ENCODE measurements at places on chromosomes 1 and 21. TPM values are rescaled to one million over a fixed set of nuclear protein-coding genes. Genes with fewer than 3 reads are reported as not detected.

- peak within 1 kb of the TSS; percentile 83 for H3K27ac ChIP-seq
- peak within 1 kb of the TSS; percentile 56 for H3K4me3 ChIP-seq
- H3K4me1 ChIP-seq, result no peaks in the 10 kb centered on the region
- no peaks in the 10 kb centered on the region for H3K36me3 ChIP-seq
These were observed at the start of gene GBP3 for GRCh38 chr1:89022167-89022959. Gene GBP3 (minus strand): TSS chr1:89022866. CDS start chr1:89020721, 2,145 bp downstream.

- H3K4me1 ChIP-seq, result peaks cover 45% of the 10 kb centered on the region
- H3K36me3 ChIP-seq, result no peaks in the 10 kb centered on the region
- peak overlapping the region; percentile 98 for H3K4me3 ChIP-seq
- DNase-seq, result no peak
- peak overlapping the region; percentile 90 for H3K27ac ChIP-seq
These were observed 1.0 kb upstream of the ARID1A start for GRCh38 chr1:26694638-26695355.

DNA sequence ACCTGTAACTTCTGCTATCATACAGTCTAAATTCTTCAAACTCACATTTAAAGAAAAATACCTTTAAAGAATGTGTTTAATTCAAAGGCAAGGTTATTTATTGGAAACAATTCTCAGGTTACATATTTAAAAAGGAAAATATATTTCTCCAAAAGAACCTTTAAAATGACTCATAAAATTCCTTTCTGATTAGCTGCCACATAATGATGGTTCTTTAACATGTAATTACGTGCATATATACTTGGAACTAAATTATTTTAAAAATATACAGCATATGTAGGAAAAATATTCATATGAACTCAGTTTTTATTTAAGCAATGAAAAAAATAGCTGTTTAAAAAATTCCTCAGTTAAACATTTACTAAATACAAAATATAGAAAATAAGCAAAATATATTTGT lies 173.6 kb downstream of the COP1 start:
- peaks cover 10% of the 10 kb centered on the region for H3K36me3 ChIP-seq
- peaks cover 7% of the 10 kb centered on the region for H3K4me1 ChIP-seq
- no peak for DNase-seq
- no peak overlapping the region for H3K4me3 ChIP-seq

GRCh38 chr21:44735821-44736220 lies 24.4 kb upstream of the TSPEAR start:
- no peak overlapping the region for H3K4me3 ChIP-seq
- H3K36me3 ChIP-seq, result no peaks in the 10 kb centered on the region
- DNase-seq, result no peak
- no peaks in the 10 kb centered on the region for H3K27me3 ChIP-seq
- no peaks in the 10 kb centered on the region for H3K4me1 ChIP-seq
- H3K27ac ChIP-seq, result no peak overlapping the region

DNA sequence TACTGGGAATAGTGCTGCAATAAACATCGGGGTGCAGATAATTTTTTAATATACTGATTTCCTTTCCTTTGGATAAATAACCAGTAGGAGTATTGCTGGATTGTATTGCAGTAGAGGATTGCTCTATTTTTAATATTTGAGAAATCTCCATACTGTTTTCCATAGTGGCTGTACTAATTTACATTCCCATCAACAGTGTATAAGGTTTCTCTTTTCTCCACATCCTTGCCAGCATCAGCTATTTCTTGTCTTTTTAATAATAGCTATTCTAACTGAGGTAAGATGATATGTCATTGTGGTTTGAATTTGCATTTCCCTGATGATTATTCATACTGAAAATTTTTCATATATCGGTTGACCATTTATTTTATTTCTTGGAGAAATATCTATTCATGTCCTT lies 31.1 kb downstream of the GJA5 start:
- no peak overlapping the region for H3K27ac ChIP-seq
- H3K4me1 ChIP-seq, result no peaks in the 10 kb centered on the region
- H3K4me3 ChIP-seq, result no peak overlapping the region
- H3K27me3 ChIP-seq, result no peaks in the 10 kb centered on the region
- no peak for DNase-seq

DNA sequence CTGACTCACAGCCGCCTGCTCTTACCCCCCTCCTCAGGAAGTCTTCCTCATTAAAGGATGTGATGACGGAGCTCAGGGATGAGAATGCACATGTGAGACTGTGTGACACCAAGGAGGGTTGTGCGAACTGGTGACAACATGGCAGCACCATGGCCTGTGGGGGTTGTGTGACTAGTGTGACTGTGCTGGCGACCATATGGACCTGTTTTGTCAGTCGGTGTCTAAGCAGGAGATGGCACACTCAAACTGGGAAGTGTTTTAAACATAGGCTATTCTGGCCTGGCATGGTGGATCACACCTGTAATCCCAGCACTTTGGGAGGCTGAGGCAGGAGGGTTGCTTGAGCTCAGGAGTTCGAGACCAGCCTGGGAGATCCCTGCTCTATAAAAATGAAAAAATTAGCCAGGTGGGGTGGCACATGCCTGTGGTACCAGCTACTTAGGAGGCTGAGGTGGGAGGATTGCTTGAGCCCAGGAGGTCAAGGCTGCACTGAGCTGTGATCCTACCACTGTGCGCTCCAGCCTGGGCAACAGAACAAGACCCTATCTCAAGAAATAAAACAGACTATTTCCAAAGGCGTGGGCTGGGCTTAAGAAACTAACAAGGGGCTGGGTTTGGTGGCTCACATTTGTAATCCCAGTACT lies 7.4 kb downstream of the TRNP1 start:
- DNase-seq, result peak; percentile 58
- peaks cover 66% of the 10 kb centered on the region for H3K4me1 ChIP-seq
- H3K4me3 ChIP-seq, result no peak overlapping the region
- peaks cover 21% of the 10 kb centered on the region for H3K36me3 ChIP-seq

Gene ZBTB8B
- total RNA-seq, result under 0.01 TPM

DNA sequence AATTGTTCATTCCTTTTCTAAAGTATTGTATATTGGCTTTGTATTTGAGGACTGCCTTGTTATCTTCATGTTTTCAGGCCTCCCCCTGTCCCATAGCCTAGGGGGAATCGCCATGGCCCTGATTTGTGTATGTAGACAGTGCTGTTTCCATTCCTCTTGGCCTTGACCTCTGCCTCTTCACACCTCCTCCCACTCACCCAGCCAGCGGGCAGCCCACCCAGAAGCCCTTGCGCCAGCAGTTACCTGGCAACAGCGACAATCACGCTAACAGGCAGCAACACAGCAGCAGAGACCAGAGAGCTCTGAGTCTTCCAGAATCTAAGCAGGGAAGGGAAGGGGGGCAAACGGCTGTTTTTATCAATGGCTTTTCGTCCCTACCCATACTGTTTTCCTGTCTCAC lies 50.0 kb upstream of the NPL start:
- no peak overlapping the region for H3K4me3 ChIP-seq
- H3K27ac ChIP-seq, result no peak overlapping the region
- H3K27me3 ChIP-seq, result no peaks in the 10 kb centered on the region
- no peaks in the 10 kb centered on the region for H3K36me3 ChIP-seq

Gene SDC3
- 51.9 TPM for total RNA-seq

DNA sequence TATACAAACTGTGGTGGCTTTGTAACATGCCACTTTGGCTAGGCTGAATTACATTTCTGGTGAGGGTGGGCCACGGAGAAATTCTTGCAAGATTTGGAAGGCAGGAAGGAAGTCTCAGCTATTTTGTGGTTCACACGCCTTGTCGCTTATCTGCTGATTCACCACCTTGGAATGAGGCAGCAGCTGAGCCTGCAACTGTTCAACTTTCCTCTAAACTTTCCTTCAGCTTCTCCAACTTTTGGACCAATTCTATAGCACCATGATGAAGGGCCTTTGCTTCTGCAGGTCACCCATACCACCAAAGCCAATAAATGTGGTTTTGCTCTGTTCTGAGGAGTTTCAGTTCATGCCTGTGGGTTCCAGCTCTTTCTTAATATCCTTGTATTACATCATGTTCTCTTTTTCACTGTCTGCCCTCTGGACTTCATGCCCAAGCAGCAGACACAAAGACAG lies 337.6 kb upstream of the SNX7 start:
- H3K27me3 ChIP-seq, result no peaks in the 10 kb centered on the region
- peak; percentile 68 for DNase-seq
- peak overlapping the region; percentile 69 for H3K27ac ChIP-seq
- peaks cover 11% of the 10 kb centered on the region for H3K4me1 ChIP-seq
- H3K36me3 ChIP-seq, result no peaks in the 10 kb centered on the region

DNA sequence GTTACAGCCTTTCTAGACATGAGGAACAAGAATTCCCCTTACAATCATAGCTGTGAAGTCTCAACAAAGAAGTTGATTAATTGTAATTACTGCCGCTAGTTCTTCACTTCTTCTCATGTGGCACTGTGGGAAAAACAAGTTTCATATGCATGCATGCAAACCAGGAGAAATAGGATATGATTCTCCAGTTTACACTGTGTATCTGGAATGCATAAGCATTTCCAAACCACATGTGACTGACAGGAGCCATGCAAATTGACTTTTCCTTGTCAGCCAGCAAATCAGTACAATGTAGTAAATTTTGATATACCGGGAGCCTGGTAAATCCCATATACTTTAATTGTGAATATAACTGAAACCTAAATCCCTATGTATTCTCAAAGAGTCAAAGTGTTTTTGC lies 279.3 kb downstream of the PAPPA2 start:
- no peak overlapping the region for H3K4me3 ChIP-seq
- no peak for DNase-seq
- no peaks in the 10 kb centered on the region for H3K27me3 ChIP-seq
- H3K27ac ChIP-seq, result no peak overlapping the region
- no peaks in the 10 kb centered on the region for H3K36me3 ChIP-seq

GRCh38 chr21:35102488-35103371 lies 53.6 kb upstream of the RUNX1 start:
- no peaks in the 10 kb centered on the region for H3K4me1 ChIP-seq
- no peak overlapping the region for H3K27ac ChIP-seq
- no peak overlapping the region for H3K4me3 ChIP-seq
- H3K27me3 ChIP-seq, result no peaks in the 10 kb centered on the region
- peak; percentile 77 for DNase-seq

DNA sequence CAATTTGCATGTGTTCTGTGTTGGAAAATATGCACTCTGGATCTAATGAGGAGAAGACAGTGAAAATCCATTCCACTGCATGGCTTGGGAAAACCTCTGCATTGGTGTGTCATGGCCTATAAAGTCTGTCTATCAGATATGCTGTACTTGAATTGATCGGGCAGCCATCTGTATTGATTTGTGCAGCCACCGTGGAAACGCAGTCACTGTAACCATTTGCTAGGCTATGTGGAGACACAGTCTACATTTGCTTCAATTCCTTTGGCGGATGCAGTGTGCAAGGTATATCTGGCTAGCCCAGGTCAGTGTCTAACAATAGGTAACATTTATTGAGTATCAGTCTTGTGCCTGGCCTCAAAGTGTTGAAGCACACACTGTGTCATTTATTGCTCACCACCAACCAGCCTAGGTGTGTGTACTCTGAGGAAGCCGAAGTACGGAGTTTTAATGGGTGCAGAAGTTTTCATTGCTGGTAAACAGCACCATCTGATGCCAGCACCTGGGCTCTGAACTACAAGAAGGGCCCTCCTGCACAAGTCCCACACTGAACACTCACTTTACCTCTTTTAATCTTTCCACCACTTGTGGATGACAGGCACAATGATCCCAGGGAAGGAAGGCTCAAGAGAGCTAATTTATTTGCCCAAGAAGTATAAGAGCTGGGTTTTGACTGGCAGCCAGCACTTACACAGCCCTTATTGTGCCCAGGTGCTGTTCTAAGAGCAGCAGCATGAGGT lies 83.4 kb downstream of the DAB1 start:
- H3K36me3 ChIP-seq, result no peaks in the 10 kb centered on the region
- no peak overlapping the region for H3K4me3 ChIP-seq
- H3K27ac ChIP-seq, result no peak overlapping the region
- H3K27me3 ChIP-seq, result no peaks in the 10 kb centered on the region
- DNase-seq, result no peak

DNA sequence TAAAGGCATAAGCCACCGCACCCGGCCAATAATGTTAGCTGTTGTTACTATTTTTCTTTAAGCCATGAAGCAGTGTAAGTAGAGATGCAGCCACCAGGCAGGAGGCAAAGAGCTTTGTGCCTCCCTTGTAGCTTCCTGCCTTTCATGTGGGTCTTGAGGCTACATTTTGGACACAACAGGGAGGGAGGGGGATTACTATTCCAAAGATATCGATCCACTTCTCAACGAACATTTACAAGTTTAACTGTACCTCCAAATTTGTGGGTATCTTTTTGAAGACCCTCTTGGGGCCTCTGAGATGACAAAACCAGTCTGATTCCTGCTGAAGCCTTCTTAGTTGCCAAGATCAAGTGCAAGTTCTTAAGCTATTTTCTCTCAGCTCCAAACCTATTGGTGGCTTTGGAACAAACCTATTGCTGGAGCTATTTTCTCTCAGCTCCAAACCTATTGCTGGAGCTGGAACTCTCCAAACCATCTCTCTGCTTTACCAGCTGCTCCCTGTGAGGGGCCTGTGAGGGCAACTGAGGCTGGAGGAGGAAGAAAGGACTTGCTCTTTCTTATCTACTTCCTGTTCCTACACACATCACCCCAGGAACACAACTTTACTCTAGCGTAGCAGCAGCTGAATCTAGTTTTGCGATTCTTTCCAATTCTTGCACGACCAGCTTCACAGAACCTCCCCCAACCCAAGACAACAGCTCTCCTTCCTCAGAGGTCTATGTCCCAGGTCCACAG lies 16.1 kb upstream of the RCAN3 start:
- no peaks in the 10 kb centered on the region for H3K36me3 ChIP-seq
- no peak for DNase-seq
- H3K27me3 ChIP-seq, result no peaks in the 10 kb centered on the region
- H3K27ac ChIP-seq, result no peak overlapping the region
- H3K4me1 ChIP-seq, result no peaks in the 10 kb centered on the region

Gene KIF21B
- 10.2 TPM for total RNA-seq

GRCh38 chr1:11281518-11282331 lies 8.7 kb downstream of the UBIAD1 start:
- peak; percentile 69 for DNase-seq
- no peaks in the 10 kb centered on the region for H3K4me1 ChIP-seq
- peak overlapping the region; percentile 48 for H3K27ac ChIP-seq
- peaks cover 25% of the 10 kb centered on the region for H3K36me3 ChIP-seq
- H3K27me3 ChIP-seq, result no peaks in the 10 kb centered on the region

- H3K36me3 ChIP-seq, result no peaks in the 10 kb centered on the region
- no peak overlapping the region for H3K4me3 ChIP-seq
- H3K27me3 ChIP-seq, result no peaks in the 10 kb centered on the region
- H3K4me1 ChIP-seq, result no peaks in the 10 kb centered on the region
- DNase-seq, result no peak
- H3K27ac ChIP-seq, result no peak overlapping the region
These were observed 458.1 kb downstream of the DISC1 start for GRCh38 chr1:232084584-232085223.

Gene LTN1
- 5.6 TPM for total RNA-seq

Gene GJA9
- total RNA-seq, result not detected

Gene ZNF644
- 17.1 TPM for total RNA-seq

Measured in ascending aorta (tissue), 2 donors.